ENCODE measurements at places on chromosomes 3 and 15. TPM values are rescaled to one million over a fixed set of nuclear protein-coding genes. Genes with fewer than 3 reads are reported as not detected.

SMCO1 gene
- total RNA-seq: not detected

GRIP2 gene
- not detected for total RNA-seq

EIF2A gene
- total RNA-seq: 130 TPM

IL17RB gene
- total RNA-seq: 0.33 TPM

HTR3D gene
- total RNA-seq: not detected

NEK10 gene
- 1.3 TPM for total RNA-seq

DNA sequence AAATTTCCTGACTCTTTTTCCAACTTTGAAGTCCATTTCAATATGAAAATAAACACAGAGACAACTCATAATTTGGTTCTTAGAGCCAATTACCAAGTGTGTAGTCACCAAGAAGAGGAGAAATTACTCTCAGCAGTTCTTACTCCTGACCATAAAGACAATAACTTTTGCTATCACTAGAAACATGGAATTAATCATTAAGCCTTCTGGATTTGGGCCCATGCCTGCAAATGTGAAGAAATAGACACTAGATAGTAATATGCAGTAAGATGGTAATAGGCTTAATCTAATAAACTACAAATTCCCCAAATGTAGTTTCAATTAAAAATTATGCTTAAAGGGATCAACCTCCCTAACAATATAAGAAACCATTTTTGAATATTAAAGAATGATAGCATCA, 185.1 kb upstream of the AGTR1 start:
- no peak for DNase-seq

DNA sequence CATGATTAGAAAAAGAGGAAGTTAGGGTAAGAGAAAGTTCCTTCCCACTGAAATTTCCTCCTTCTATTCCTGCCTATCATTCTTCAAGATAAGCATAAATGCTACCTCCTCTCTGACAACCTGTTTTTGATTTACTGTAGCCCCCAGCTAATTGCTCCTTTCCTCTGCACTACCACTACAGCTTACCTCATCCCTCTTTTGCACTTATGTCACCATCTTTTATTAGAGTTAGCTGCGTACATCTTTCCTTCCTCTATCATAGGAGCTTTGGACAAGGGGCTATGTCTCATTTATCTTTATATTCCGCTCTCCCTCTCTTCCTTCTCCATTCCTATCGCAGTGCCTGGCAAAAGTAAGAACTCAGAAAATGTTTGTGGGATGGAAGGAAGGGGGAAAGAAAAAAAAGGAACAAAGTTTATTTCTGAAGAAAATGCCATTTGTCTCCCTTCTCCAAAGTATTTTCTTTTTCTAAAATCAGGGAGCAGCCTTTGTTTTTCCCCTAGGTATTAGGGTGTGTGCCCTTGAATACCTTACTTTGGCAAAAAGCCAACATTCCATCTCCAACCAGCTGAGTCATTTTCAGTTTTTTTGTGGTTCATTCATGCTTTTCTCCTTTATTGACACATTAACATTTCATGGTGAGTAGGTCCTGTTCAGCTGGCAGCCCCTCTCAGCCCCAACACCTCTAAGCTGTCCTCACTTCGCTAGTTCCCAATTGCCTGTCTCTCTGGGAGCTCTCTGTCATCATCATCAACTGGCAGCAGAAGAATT, 87.6 kb upstream of the SOX2 start:
- no peak for DNase-seq

DNA sequence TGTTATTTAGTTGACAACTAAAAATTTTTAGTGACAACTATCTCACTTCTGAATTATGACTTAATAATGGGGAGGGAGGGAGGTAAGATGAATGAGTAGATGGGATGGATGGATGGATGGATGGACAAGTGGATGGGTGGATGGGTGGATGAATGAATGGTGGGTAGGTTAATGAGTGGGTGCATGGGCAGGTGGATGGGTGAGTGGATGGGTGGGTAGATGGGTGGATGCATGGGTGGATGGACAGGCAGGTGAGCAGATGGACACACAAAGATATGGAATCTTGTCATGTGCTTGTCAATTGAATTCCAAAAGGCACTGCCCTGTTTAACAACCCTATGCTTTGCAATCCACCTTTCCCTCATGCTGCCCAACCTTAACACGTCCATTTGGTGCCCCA, 41.5 kb downstream of the KLHL25 start:
- DNase-seq: no peak

DNA sequence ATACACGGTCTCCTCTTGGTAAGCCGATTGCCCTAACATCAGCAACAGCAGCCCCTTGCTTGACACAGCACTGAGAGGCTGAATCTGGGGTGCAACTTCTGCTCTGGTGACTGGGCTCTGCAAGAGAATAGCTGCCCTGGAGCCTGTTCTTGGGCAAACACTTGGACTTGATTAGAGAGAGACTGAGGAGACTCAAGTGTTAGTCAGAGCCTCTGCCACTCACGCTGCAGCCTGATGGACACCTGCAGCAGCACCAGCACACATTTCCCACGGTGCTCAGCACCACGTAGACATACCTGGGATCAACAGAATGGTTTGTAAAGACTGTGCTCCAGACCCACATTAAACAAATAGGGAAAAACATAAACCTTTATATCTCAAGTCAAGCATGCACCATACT, 35.8 kb upstream of the UMPS start:
- DNase-seq: no peak

GRCh38 chr3:24263069-24263668, 231.5 kb downstream of the THRB start:
- DNase-seq: no peak

GRCh38 chr3:116392291-116392690, 53.0 kb downstream of the LSAMP start:
- DNase-seq: no peak

DNA sequence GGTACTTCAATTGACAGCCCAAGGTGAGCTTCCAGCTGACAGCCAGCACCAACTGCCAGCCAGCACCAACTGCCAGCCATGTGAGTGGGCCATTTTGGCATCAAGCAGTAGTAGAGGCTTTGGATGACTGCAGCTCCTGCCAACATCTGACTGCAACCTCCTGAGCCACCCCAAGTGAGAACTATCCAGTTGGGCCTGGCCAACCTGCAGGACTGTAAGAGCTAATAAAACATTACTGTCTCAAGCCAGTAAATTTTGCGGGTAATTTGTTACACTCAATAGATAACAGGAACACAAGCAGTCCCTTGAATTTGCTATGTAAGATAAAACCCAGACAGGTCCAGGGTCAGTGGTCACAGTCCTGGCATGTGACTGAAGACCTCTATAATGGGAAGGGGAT, 29.7 kb downstream of the EPHB1 start:
- no peak for DNase-seq

DNA sequence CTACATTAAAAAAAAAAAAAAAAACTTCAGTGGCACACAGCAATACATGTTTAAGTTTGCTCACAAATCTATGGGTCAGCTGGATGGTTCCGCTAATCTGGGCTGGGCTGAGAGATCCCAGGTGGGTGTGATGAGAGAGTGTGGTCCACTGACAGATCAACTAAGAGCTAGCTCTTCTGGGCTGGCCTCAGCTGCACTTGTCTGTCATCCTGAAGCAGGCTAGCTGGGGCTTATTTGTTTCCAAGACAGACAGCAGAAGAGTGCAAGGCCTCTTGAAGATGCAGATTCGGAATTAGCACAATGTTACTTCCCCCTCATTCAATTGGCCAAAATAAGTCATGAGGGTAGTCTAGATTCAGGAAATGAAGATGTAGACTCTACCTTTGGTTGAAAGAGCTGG, 56.5 kb downstream of the SIDT1 start:
- DNase-seq: no peak

DNA sequence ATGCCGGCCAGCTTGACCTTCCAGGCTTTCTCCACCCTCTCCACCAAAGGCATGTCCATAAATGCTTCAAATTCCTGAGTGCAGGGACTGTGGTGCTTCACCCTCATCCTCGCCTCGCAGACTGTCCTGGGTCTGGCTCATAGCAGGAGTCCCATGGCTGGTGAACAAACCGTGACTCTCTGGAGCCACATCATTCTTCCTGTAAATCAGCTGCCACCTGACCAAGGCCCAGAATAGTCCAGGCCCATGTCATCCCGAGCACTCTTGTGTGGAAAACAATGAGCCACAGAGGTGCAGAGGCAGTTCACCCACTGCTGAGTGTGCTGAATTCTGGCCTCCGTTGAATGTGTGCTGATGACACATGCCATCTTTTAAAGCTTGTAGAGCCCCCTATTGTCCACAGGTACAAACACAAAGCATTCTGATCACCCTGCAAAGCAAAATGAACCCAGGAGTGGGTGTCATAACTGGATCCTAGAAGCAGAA, 68.6 kb downstream of the ABHD5 start:
- peak; percentile 28 for DNase-seq

GRCh38 chr3:109050591-109051167, 67.3 kb downstream of the MORC1 start:
- DNase-seq: peak; percentile 38

- no peak for DNase-seq
These were observed 299.3 kb downstream of the CLSTN2 start for GRCh38 chr3:140234256-140234655.

GRCh38 chr15:40366457-40367370, 8.7 kb downstream of the DISP2 start:
- DNase-seq: no peak

DNA sequence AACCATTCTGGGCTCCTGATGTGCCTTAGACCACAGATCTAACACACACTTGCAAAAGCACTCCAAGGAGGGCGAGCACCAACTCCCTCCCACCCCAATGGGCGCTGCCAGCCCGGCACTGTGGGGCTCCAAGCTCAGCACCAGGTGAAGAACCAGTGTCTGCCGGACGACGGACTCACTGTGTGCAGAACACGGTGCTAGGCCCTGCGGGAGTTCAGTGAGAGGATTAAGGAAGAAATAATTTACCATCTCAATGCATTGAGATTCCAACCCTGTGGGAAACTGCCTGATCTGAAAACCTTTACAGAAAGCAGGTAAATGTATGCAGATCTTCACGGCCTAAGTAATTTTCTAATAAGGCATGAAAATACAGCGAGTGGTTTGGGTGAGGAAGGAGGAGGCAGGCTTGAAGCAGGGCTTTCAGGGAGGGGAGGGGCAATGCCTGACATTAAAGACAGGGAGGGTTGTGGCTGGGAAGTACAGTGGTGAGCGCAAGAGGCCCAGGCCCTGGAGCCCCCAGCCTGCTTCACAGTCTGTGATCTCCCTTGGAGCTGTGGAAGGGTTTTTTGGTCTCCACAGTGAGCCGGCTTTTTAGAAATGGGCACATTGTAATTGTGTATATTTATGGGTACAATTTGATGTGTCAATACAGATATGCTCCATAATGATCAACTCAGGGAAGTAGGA, 35.6 kb upstream of the CHRNB4 start:
- DNase-seq: no peak

DNA sequence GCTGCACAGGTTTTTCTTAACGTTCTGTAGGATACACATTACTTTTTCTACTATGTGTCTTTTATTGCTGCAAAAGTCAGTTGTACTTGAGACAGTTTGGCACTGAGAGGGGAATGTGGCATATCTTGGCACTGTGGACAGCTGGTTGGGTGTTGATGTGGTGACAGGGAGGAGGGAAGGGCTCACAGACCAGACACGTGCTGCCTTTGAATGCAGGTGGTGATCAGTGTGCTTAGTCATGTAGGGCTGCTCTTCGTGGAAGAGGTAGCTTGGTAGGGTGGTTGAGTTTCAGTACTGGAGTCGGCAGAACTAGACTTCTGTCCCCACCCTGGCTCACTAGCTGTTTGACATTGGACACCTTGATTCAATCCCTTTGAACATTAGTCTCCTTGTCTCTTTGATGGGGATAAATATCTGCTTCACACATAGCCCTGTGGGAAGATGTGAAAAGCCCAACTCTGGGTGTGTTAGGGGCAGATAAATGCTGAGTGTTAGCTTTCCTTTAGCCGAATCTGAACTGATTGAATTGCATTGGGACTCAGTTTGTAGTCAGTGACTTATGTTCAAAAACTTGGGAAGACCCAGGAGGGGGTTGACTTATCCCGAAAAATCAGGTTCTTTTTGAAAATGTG, 108.4 kb downstream of the PTPRG start:
- peak; percentile 48 for DNase-seq

DNA sequence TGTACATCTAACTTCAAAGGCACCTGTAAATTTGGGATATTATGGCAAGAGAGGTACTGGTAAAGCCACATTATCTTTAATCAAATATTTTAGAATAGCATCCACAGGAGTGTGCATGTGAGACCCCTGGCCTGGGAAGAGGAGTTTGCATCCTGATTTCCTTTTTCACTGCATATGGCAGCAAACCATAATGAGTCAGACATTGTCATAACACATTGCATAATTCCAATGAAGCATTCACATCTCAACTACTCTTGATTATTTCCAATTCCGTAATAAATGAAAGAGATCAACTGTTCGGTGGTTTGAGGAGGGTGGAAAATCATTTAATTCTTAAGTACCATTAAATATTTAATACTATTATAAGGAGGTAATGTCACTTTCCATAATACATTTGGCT, 215.0 kb downstream of the MECOM start:
- no peak for DNase-seq

- no peak for DNase-seq
These were observed 5.4 kb downstream of the NFKBIZ start for GRCh38 chr3:101854608-101855304.

DNA sequence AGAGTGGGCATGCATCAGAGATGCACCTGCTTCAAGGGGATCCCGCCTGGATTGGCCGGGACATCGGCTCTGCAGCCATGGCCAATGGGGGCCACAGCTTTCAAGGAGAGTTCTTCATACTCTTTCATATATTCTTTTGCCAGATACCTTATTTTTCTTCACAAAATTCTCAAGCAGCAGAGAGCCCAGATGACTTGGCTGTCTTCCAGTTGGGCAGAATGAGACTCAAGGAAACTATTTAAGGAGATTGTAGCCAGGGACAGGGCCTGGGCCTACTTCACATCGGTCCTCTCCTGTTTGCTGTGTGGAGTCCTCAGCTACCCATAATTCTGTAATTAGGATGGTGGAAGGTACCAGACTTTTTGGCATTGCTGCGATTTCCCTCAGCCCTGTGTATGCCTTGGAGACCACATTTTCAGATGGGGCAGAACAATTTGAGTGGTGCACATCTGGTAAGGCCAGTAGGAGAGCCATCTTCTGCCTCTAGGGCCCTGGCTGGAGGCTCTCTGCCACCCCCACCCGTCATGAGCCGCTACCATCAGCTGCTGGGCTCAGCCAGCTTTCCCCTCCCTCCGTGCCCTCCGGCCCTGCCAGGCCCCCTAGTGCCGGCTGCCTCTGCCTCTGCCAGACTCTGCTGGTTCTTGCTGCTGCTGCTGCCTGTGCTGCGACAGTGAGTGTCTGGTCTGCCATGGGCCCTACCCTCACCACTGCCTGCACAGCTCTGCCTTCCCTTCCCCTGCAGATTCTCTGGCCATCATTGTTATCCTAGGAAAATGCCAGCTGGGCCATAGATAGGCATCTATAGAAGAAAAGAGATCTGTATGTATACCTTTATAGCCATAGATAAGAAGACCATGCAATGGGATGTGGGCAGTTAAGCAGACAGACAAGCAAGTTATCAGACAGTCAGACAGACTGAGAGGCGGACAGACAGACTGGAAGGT, 6.7 kb downstream of the PLIN1 start:
- DNase-seq: no peak

GRCh38 chr15:29090617-29091466, 178.8 kb downstream of the NSMCE3 start:
- peak; percentile 43 for DNase-seq

- peak; percentile 4 for DNase-seq
These were observed 161.2 kb downstream of the MINAR1 start for GRCh38 chr15:79593119-79593869.

- DNase-seq: peak; percentile 82
These were observed 5.3 kb downstream of the TUBGCP4 start for GRCh38 chr15:43376017-43376705.
